Kidney epithelial cell (primary cell): ENCODE measurements at places on chromosomes 11 and 22.

- no peak for DNase-seq
Measured at GRCh38 chr11:70460964-70461363, 62.6 kb downstream of the CTTN start.

GRCh38 chr11:119758291-119758690 lies 29.3 kb upstream of the NECTIN1 start:
- no peak for DNase-seq

- DNase-seq, result no peak
Measured at GRCh38 chr11:122809866-122810265, 28.4 kb upstream of the CRTAM start.

- no peak for DNase-seq
Measured at GRCh38 chr22:25666308-25666707, 75.7 kb upstream of the MYO18B start.

- no peak for DNase-seq
Measured at GRCh38 chr11:63909591-63910506, 7.1 kb downstream of the RCOR2 start.

DNA sequence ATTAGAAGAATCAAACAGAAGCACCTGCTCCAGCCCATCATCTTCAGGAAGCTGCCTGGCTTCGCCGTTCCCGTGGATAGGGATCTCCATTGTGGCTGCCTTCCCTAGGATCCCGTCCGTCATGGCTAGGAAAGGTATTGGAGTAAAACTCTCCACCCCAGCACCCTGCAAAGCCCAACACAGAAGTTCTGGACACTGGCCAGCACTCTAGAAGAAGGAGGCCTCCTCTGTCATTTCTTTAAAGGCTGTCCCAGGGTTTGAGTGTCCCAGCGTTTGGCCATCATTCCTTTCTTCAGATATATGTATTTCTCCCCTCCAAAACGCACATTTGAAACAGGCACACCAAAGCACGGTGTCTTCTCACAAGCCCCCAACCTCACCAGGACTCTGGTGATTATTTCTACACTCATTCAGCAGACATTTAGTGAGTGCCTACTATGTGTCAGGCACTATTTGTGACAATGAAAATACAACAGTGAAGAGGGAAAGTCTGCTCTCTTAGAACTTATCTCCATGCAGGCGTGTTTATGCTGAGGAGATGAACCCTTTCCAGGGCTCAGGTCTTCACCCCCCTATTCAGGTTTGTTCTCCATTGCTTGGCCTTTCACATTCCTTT lies 724 bp downstream of the ARFIP2 start:
- DNase-seq, result no peak

GRCh38 chr11:11143849-11144248 lies 209.2 kb downstream of the CSNK2A3 start:
- DNase-seq, result no peak

DNA sequence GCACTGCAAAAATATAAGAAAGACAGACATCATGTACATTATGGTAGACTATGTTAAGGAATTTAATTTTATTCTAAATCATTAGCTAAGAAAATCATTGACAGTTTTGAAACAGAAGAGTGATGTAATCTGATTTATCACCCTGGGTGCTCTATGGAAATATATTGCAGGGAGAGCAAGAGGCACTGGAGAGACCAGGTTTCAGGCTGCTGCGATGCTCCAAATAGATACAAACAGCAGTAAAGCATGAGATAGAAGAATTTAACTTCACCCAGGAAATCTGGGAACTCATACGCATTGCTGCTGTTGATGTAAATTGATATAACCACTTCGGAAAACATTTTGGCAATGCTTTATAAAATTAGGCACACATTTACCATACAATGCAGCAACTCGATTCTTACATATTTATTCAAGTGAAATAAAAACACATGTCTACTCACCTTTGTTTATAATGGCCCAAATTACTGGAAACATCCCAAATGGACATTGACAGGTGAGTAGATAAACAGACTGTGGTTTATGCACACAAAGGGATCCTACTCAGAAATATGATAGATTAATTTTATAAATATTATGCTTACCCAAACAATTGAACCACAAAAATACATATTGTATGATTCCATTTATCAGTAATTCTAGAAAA lies 535.1 kb upstream of the CHORDC1 start:
- no peak for DNase-seq

DNA sequence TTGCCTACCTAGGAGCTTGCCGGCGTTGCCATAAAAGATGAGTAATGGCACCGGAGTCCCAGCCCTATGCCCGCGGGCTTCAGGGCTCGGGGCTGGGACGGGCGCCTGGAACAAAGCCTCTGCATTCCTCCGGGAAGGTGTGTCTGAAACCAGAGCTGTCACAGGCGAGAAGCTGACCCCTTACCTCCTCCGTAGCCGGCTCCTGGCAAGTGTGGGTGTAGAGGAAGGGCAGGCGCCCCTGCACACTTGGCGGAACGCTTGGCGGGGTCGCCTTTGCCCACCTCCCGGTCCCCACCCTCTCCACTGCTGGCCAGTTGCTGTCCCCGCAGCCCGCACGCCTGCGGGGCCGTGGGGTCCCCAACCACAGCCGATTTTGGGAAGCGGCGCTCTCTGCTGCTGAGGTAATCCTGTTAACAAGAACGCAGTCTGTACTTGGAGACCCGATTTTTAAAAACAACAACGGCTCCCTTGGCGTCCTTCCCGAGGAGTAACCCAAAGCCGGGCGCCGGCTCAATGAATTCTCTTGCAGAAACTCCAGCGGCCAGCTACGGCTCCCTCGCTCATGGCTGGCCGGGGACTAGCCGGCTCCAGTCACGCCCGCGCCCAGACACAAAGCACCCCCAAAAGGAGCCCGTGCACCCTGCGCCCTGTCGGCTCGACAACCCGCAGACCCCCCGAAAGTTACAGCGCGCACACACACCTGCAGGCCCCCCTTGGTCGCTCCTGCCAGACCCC lies 89.2 kb downstream of the PLEKHA7 start:
- no peak for DNase-seq

GRCh38 chr11:124536520-124536919 lies 6.9 kb downstream of the OR8B12 start:
- no peak for DNase-seq

DNA sequence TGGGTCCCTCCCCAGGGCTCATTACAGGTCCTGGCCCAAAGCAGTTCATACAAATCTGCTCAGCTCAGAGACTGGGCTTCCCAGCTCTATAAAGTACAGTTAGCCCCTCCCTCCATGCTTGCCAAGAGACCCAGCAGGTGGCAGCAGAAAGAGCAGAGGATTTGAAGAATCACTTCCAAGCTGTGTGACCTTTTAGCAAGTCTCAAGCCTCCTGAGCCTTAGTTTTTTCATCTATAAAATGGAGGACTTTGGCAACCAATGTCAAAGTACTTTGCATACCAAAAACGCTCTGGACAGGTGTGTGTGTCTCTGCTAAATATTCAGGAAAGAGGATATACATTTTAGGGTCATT lies 26.6 kb downstream of the RELT start:
- no peak for DNase-seq

- DNase-seq, result no peak
Measured at GRCh38 chr11:124724979-124725718, 14.6 kb upstream of the NRGN start.

DNA sequence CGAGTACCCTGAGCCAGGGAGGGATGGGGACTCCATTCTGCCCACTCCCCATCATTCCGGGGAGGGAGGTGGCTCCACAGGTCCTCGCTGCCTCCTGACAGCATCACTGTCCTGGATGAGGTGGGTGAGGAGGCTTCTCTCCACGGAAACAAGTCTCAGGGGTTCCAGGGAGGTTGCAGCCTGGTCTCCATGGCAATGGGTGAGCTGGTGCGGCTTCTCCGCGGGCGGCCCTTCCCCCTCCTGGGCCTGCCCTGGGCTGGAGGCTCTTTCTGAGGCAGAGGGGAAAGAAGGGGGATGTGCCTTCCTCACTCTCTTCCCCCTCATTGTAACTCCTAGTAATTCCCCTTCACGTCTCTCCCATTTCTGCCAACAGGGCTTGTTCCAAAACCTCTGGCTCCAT lies 37.1 kb upstream of the PARVG start:
- DNase-seq, result no peak

GRCh38 chr22:29393019-29393608 lies 4.7 kb upstream of the AP1B1 start:
- DNase-seq, result no peak

DNA sequence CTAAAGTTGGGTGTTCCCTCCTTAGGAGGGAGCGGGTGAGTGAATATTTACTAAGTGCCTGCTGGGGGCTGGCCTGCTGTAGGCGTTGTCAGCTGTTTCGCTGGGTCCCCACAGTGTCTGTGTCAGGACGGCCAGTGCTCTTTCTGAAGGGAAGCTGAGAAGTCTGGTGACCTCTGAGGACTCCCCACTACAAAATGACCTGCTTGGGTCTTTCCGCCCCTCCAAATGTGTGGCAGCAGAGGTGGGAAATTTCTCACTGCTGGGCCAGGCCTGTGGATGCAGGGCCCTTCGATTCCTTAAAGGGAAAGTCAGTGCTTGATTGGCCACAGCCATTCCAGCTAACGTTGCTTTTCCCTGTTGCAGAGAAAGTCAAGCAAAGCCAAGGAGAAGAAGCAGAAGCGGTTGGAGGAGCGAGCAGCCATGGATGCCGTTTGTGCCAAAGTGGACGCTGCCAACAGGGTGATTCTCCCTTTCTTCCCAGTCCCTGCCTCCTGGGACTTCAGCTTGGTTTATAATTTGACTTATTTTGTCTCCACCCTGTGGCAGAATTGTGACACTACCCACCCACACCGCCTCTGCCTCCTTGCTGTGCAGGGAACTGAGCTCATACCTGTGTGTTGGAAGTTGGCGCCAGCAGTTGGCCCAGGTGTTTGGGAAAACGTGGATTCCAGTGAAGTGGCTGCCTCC lies 6.8 kb downstream of the NAA40 start:
- DNase-seq, result peak; percentile 28

GRCh38 chr11:99693941-99694492 lies 673.3 kb downstream of the CNTN5 start:
- DNase-seq, result peak; percentile 21

- no peak for DNase-seq
Measured at GRCh38 chr11:116876656-116877055, 39.2 kb upstream of the APOA1 start.

DNA sequence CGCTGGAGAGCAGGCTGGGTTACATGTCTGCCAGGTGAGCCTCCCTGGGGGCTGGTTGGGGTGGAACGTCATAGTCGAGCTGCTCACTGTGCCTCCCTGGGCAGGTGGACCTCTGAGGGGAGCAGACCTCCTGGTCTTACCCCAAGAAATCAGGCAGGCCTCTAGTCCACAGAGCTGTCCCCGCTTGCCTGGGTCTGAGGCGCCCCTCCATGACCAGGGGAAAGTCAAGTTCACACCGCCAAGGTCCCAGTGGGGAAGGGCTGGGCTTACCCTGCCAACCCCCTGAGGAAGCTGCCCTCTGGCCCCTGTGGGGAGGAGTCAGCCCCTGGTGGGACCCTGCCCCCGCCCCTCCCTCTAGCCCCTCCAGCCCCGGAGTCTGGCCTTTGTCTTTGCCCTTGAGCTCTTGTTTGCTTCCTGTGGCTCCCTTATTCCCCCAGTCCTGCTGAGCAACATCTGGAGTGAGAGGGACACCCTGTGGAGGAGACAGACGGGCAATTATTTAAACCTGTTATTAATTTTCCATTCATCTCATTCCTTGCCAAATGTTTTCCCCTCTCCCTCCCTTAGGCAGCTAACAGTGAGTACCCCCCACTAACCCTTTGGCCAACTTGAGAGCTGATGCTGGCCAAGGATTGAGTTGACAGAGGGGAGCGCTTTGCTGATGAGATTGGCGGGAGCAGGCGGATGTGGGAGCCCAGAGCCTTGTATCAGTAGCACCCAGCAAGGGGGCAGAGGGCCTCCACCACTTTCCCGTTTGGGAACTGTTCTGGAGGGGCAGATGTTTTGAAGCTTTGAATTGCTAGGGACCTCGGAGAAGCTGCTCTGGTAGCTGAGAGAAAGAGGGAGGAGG lies 83.4 kb downstream of the CEP164 start:
- no peak for DNase-seq

DNA sequence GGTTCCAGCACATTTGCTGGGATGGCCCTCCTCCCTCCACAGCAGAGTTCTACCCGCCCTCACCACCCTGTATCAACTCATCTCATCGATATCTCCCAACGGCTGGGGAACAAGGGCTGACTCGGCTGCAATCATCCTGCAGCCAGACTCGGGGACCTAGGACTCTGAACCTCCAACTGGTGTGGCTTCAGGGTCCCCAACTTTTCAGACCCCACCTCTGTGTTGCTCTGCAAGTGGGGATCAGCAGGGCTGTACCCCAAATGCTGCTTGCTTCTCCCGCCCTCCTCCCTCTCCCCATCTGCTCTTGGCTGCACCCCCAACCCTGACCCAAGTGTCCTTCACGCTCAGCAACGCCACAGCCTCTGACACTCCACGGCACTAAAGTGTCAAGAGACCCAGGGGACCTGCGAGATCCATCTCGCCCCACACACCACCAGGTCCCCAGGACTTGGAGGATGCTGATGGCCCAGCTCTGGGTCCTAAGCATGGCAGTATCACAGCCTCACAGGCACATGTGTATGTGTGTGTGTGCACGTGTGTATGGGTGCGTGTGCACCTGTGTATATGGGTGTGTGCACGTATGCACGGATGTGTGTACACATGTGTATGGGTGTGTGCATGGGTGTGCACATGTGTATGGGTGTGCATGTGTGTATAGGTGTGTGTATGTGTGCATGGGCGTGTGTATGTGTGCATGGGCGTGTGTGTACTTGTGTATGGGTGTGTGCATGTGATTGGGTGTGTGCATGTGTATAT lies 26.4 kb downstream of the KCNQ1 start:
- no peak for DNase-seq

GRCh38 chr22:50118557-50119168 lies 28.9 kb downstream of the MOV10L1 start:
- DNase-seq, result peak; percentile 48

DNA sequence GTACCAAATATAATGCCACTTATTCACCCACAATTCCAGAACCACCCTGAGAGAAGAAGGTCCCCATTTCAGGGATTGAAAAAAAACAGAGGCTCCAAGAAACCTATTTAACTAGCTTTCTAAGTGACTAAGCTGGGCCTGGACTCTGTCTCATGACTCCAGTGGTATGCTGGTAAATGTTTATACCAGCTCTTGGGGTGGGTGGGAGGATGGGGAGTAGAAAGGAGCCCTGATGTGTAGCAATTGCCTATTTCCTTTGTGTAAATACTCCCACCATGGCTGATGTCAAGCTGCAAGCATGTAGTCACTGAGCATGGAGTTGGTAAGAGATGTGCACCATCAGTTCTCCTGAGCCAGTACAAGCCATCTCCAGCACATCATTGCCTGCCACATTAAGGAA lies 2.8 kb downstream of the PRG3 start:
- DNase-seq, result no peak

GRCh38 chr11:74429205-74429604 lies 31.0 kb upstream of the PGM2L1 start:
- DNase-seq, result no peak

DNA sequence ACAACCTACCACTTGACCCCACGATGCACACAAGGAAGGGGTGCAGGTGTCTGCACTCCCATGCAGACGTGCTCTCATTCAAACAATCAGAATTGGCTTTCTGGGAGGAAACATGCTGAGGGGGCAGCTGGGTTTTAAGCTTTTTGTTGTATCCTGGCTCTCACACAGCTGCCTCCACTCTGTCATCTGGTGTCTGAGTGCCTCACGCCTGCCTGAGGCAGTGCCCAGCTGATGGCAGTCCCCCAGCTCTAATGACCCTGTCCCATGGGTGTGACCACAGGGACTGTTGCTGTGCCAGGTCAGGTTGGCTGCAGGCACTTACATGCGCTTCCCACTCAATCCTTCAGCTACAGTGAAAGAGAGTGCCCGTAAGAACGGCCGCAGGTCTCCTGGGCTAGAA lies 53.7 kb downstream of the ARFGAP3 start:
- no peak for DNase-seq

GRCh38 chr11:129998107-129998506 lies 4.5 kb downstream of the PRDM10 start:
- DNase-seq, result no peak
